ENCODE measurements at places on chromosomes 16 and 17.

DNA sequence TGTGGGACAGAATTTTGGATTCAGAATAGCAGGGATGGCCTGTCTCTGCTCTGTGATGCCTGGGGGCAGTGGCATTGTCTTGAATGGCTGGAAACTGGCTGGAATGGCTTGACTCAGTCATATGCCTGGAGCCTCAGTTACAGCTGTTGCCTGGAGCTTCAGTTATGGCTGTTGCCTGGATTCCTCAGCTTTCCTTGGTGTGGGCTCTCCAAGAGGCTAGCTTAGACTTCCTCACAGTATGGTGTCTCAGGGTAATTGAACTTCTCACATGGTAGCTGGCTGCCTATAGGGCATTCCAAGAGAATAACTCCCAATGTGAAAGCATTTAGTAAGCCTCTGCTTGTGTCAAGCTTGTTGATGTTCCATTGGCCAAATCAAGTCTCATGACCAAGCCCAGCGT lies 21.1 kb downstream of the KRT23 start:
- no peak for DNase-seq

DNA sequence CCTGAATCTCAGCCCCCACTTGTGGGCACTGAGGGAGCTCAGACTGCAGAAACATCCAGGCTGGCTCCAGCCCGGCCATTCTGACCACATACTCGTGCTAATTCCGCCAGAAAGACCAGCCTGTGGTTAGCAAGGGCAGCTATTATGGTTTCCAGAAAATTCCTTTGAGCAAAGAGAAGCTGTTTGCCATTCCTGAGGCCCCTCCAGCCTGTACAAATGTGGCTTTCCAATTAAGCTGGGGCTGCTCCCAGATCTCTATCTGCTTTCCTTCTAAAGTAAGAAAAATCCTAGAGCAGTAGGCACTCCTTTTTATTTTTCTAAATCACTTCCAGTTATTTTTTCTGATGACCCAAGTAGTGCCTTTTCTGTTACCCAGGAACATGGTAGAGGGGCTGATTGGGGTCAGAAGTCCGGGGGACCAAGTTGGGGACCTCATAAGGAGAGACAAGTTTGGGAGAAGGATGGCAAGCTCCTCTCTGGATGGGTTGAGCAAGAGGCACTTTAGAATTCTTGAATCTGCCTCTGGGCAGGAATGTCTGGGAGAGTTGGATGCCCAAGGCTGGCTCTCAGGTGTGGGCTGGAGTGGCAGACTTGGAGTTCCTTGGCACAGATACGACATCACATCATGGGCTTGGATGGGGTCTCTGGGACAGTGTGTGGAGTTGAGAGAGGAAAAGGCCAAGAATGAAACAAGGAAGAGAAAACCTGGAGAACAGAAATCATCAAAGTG lies 83.3 kb upstream of the TNRC6C start:
- no peak for DNase-seq

- no peak for DNase-seq
Observed at GRCh38 chr16:11130978-11131665, 124.9 kb downstream of the SOCS1 start.

GRCh38 chr17:34207572-34207971 lies 47.5 kb upstream of the CCL2 start:
- DNase-seq, result no peak

DNA sequence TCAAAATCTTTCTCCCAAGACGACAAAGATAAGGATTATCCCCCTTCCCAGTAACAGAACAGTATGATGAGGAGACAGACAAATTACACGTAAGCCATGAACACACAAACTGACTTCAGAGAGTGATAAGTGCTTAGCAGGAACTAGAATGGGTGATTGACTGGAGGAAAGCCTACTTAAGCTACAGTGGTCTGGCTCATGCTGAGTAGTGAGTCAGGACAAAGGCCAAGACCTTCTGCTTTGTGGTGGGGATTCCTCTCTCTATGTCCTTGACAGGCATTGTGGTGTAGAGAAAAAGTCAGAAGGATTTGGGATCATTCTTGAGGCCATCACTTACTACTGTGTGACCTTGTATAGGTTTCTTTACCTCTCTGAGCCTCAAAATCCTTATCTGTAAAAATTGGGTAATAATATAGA lies 381.9 kb upstream of the CCL2 start:
- DNase-seq, result no peak

GRCh38 chr17:81267390-81268067 lies 27.6 kb downstream of the SLC38A10 start:
- DNase-seq, result no peak

GRCh38 chr16:16095646-16096045 lies 127.6 kb downstream of the ABCC6 start:
- DNase-seq, result no peak

GRCh38 chr16:27728691-27729090 lies 178.7 kb downstream of the KATNIP start:
- DNase-seq, result no peak

All from GM18507 (cell line).